ENCODE measurements at places on chromosomes 12 and 14.

DNA sequence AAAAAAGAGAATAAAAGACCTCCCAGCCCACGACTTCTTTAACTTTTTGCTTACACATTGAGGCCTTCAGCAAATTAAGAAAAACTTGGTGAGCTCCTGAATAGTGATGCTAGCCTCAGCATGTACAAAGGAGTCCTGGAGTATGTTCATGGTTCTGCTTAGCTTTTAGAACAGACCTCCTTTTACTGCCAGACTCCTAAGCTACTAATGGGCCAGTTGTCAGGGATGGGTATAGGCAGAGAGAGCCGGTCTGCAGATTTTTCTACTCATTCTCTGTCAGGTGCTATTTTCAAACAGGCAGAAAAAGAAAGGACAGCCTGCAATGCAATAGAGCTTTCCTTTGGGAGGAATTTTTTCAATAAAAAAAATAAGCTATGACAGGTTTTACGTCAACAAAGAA lies 81.9 kb upstream of the REP15 start:
- DNase-seq = no peak

DNA sequence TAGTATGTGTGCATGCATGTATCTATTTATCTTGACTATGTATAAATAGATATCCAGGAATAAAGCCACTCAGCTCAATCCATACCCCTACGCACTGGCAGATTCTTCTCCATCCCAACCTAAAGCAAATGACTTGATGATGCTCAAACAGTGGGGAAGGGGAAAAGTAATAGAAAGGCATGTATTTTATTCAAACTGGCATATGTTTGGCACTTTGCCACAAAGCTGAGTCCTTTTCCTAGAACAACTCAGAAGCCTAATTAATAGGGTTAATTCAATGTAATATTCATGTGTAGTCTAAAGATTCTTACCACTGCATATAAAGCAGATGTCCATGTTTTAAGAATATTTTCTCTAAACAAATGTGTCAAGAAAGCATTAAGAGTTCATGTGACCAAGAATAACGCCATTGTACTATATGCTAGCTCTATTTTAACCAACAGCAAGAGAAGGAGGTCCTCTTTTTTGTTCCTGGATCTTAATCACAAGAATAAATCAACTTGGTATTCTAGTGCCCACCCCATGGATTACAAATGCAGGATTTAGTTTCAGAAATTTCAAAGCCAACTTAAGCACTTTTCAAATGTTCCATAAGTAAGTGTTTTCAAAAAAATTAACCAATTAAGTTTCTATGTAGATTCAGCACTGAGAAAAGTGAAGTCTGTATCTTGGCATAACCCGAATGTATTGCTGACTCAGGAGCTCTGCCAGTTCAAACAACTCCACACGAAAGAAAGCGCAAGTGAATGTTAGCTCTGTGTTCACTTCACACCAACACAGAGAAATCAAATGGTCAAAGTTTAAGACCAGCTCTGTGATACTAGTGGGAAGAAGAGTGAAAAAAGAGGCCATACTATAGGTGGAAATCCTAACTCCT lies 233.6 kb downstream of the MED13L start:
- no peak for DNase-seq

DNA sequence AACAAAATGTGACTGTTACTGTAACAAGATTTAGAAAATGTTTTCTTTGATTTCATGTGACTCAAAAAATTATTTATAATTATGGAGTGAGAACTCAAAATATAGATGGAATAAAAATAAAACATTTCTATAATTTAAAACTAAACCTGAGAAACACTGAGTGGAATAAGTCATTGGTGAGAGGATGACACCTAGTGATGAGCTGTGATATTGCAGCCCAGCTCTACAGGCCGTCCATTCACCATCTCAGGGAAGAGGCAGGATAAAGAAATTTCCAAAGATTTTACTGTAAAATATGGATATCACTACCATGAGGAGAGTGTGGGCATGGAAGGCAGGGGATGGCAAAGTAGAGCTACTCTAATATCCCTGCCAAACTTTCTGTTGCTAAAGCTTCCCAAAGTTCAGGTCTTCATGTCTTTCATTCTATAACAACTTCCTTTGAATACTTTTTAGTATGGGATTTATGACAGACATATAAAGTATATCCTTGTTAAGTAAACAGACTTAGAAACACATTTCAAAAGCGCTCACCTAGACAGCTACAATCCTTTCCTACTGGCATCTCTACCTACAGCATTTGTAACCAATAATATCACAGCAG lies 308.0 kb downstream of the ITPR2 start:
- peak; percentile 30 for DNase-seq

DNA sequence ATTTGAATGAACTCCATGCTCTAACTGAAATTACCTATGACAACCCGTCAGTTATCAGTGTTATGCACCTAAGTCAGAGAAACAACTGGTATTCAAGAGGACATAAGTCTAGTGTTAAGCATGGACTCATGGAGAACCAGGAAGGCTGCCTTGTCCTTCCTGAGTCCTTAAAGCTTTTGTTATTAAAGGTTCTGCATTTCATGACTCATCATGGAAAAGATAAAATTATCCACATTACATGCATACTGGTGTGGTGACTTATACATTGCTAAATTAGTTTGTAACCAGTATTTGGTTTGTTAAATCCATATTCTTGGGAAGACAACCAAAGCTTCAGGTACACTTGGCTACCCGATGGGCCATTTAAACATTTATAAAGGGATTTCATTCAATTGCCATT lies 6.5 kb upstream of the OR4E1 start:
- DNase-seq = peak; percentile 15

DNA sequence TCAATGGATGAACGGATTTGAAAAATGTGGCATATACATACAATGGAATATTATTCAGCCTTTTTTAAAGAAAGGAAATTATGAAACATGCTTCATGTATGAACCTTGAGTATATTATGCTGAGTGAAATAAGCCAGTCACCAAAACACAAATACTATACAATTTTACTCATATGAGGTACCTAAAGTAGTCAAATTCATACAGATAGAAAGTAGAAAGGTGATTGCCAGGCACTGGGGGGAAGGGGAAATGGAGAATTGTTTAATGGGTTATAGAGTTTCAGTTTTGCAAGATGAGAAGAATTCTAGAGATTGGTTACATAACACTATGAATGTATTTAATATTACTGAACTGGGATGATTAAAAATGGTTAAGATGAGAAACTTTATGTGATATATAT lies 171.4 kb downstream of the TMTC3 start:
- no peak for DNase-seq
